Brain microvascular endothelial cell (primary cell): ENCODE measurements at places on chromosomes 7 and 10.

- no peak for DNase-seq
Observed at GRCh38 chr7:23293500-23294073, 5.6 kb upstream of the MALSU1 start.

DNA sequence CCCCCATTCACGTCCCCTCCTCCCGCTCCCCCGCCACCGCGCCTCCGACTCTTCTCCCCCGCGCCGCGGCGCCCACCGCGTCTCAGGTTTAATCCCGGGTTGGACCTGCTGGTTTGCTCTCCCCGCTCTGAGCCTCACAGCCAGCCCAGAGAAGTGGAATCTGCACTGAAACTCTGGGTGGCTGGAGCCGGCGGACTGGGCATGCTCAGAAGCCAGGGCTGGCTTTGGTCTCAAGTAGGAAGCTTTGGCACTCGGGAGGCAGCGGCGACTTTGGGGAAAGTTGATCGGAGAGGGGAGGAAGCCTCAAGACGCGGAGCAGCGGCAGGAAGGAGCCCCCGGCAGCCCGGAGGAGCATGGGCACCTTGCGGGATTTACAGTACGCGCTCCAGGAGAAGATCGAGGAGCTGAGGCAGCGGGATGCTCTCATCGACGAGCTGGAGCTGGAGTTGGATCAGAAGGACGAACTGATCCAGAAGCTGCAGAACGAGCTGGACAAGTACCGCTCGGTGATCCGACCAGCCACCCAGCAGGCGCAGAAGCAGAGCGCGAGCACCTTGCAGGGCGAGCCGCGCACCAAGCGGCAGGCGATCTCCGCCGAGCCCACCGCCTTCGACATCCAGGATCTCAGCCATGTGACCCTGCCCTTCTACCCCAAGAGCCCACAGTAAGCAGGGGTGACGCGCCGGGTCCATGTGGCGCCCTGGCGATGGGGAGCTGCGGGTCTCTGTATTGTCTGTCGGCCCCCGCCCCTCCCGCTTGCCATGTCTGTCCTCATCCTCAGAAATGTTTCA lies at the start of gene PRKG1:
Gene PRKG1 (plus strand): TSS at position 250 of the 791 bp plus-strand sequence.
- DNase-seq = peak; percentile 80

DNA sequence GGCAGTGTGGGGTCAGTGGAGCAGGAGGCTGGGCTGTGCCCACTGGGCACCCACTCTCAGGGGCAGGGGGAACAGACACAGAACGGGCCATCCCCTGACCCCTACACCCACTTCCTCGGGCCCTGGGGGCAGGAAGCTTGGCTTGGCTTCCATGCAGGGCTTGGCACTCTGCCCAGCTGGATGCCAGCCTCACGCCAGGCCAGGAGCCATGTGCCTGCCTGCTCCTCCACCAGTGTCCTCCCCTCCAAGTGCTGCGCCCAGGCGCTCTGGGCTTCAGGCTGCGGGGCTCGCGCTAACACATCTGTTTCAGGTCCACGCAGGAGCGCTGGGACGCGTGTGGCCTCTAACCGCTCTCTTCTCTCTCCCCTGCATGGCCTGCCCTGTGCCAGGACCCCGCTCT lies 12.7 kb downstream of the LDB3 start:
- DNase-seq = no peak

DNA sequence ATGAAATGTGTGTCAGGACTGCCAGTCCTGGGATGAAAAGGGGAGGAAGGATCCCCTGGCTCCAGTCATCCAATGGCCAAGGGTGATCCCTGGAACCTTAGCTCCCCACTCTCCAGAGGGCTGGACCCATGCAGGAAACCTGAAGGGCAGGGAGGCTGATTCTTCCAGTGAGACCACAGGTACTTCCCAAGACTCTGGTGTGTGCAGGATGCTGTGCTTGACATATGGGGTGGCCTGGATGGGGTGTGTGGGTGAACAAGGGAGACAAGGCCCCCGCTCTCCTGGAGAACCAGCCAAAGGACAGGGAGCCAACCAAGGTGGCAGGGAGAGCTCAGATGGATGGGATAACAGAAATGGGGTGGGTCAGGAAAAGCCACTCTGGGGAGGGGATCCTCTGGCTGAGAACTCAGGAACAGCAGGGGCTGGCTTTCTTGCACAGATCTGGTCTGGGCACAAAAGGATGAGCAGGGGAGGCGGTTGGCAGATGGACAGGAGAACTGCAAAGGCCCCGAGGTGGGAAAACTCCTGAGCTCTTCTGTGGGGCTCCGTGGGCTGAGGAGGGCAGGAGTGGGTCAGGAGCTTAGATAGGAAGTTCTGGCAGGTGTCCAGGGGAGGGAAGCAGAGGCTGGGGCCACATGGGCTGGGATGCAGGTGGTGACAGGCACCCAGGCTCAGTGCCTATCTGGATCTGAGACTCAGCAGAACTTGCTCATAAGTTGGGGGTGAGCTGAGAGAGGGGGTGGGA lies 100.6 kb downstream of the ARHGAP22 start:
- no peak for DNase-seq

GRCh38 chr10:86856156-86856555 lies 99.7 kb downstream of the BMPR1A start:
- DNase-seq = no peak

DNA sequence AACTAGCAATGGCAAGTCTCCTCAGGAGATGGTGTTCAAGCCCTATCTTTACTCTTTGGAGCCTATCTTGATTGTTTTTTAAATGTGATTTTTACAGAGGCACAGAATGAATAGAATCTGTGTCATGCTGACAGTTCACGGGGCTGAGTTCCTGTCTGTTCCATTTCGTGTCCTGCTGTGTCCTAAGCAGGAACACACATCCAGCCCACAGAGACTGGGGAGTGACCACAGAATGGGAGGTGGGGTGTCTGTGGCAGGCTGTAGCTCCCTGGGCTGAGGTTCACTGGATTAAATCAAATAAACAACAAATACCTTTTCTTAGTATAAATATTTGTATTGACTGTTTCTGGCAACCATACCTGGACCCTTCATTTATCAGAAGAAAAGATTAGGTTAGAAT lies 73.4 kb upstream of the CARD11 start:
- DNase-seq = no peak

DNA sequence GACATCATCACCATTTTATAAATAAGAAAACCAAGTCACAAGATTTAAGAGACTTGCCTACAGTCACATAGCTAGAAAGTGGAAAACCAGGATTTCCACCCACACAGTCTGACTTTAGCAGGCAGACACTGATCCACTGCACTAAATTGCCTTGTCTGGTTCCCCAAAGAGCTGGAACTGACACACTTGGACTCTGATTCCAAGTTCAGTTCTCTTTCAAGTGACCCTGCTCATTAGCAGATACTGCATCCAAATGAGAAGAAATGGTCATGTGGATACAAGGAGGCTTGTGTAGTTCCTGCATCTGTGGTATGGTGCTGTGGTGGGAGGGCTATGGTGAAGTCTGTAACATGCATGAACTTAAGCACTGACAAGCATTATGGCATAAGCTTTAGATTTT lies 180.1 kb upstream of the MKLN1 start:
- DNase-seq = no peak

GRCh38 chr7:148753224-148753623 lies 54.5 kb downstream of the CUL1 start:
- DNase-seq = peak; percentile 42
